ENCODE measurements at places on chromosomes 16 and 17. TPM values are rescaled to one million over a fixed set of nuclear protein-coding genes. Genes with fewer than 3 reads are reported as not detected.
A peak's percentile ranks its signal among the peaks of the same experiment; 100 is the strongest.

- no peak for DNase-seq
- no peaks in the 10 kb centered on the region for H3K36me3 ChIP-seq
- peaks cover 4% of the 10 kb centered on the region for H3K27me3 ChIP-seq
- no peak overlapping the region for H3K4me3 ChIP-seq
Measured at GRCh38 chr16:66369055-66369592, 2.6 kb downstream of the CDH5 start.

GRCh38 chr17:17236295-17237025 is 508 bp downstream of the FLCN start:
- H3K36me3 ChIP-seq, result peaks cover 8% of the 10 kb centered on the region
- DNase-seq, result no peak
- H3K27ac ChIP-seq, result peak overlapping the region; percentile 94
- H3K27me3 ChIP-seq, result no peaks in the 10 kb centered on the region
- peak overlapping the region; percentile 82 for H3K4me3 ChIP-seq

SKAP1 gene
- total RNA-seq, result 88.7 TPM

SLFN14 gene
- total RNA-seq, result not detected

CHST4 gene
- total RNA-seq, result not detected

DNA sequence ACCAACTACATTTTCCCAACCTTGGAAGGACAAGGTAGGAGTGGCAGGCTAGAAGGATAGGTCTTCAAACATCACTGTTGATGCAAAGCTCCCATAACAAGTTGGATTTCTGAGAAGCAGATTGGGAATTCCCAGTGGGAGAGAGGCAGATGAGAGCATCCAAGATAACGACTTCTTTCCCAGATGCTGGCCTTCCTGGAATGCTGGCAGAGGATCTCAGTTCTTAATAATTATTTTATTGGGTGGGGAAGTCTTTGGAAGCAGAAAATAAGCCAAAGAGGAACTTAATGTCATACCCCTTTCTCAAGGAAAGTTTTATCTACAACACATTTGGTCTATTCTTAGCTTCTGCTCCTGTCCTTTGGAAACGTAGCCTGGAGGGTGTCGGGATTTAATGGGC is 64.5 kb downstream of the MPRIP start:
- H3K4me3 ChIP-seq, result no peak overlapping the region
- H3K27me3 ChIP-seq, result no peaks in the 10 kb centered on the region
- H3K4me1 ChIP-seq, result peaks cover 55% of the 10 kb centered on the region
- DNase-seq, result no peak

TNFSF12 gene
- 52.2 TPM for total RNA-seq

DNA sequence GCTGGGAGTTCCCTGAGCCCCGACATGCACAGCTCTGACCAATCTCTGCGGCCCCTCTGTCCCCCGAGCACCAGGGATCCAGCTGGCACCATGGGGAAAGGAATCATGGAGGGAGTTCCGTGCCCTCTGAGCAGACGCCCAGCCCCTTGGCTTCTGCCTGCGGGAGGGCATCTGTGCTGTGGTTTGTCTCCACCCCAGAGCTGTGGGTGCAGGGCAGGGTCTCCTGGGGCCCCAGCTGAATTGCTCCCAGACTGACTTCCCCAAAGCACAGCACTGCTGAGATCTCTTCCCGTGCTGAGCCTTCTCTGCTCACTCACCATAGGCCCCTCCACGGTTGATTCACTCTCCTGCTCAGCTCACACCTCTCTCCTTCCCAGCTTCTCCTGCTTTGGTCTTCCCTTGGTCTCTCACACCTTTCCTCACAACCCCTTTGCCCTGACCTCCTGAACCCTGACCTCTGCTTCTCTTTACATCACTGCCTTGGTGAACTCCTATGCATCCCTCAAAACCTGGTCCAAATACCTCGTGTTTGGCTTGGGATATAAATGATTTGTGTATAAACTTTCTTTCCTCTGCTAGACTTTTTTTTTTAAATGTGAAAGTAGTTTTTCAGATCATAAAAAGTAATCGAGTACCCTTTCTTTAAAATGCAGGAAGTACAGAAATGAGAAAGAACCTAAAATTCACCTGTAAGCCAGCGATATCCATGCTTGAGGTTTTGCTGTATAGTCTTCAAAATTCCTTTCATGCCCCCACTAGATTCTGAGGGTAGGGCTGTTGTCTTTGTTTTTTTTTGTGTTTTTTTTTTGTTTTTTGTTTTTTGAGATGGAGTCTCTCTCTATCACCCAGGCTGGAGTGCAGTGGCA is 265.3 kb downstream of the SEC14L1 start:
- DNase-seq, result peak; percentile 26
- H3K27ac ChIP-seq, result peak overlapping the region; percentile 87
- H3K4me1 ChIP-seq, result peaks cover 97% of the 10 kb centered on the region
- no peaks in the 10 kb centered on the region for H3K27me3 ChIP-seq
- peak overlapping the region; percentile 59 for H3K4me3 ChIP-seq
- H3K36me3 ChIP-seq, result peaks cover 14% of the 10 kb centered on the region

PAGR1 gene
- 44.9 TPM for total RNA-seq

GRCh38 chr16:28859326-28859725 is 4.3 kb upstream of the SH2B1 start:
- H3K27me3 ChIP-seq, result no peaks in the 10 kb centered on the region
- no peak overlapping the region for H3K27ac ChIP-seq
- H3K4me1 ChIP-seq, result peaks cover 14% of the 10 kb centered on the region
- no peak overlapping the region for H3K4me3 ChIP-seq
- no peak for DNase-seq
- no peaks in the 10 kb centered on the region for H3K36me3 ChIP-seq

DNA sequence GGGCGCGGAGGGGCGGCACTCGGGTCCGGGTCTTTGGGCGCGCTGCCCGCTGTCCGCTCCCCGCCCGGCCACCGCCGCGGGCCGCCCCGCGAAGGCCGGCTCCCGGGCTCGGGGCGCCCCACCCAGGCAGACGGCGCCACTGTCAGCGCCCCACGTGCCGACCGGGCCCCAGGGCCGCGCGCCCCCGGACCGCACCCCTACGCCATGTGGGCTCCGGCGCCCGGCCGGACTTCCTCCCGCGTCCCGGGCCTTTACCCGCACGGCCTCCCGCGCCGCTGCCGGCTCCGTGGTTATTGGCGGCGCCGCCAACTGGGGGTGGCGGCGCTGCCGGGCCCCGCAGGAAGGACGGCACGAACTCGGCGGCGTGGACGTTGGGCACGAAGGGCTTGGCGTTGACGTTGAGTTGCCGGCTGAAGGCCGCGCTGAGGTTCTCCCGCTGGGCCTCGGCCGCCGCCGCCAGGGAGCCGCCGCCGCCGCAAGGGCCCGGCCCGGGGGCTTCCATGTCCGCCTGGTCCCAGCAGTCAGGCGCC is 577 bp downstream of the GSPT1 start:
- peak overlapping the region; percentile 72 for H3K27ac ChIP-seq
- DNase-seq, result peak; percentile 39
- no peaks in the 10 kb centered on the region for H3K36me3 ChIP-seq

TBC1D16 gene
- 1.8 TPM for total RNA-seq

NECAB2 gene
- not detected for total RNA-seq

DNA sequence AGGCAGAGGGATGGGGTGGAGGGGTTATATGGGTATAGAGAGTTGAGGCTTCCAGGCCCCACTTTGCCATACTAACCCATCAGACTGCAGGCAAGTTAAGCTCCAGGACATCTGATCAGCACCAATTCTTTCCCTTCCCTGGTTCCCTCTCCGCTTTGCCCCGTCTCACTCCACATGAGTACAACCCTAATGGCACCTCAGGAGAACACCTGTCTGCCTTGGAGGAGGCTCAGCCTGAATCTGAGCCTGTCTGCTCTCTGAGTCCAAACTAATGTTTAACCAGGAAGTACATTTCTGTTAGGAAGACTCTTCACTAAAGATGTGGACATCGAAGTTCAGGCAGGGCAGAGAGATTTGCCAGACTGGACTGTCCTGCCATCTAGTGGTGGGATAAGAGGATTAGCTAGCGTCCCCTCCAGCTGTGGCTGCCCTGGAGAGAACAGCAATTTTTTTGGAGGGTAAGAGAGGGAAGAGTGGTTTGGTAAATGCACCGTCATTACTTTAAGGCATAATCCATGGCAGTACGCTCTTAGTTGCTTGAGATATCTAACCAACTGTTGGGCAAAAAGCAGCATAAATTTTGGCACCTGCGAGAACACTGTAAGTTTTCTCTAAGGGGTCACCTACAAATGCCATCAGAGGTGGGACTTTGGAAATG is 29.2 kb upstream of the LRRC75A start:
- no peaks in the 10 kb centered on the region for H3K36me3 ChIP-seq
- H3K27me3 ChIP-seq, result no peaks in the 10 kb centered on the region
- peaks cover 3% of the 10 kb centered on the region for H3K4me1 ChIP-seq
- no peak overlapping the region for H3K27ac ChIP-seq

RASD1 gene
- total RNA-seq, result 0.86 TPM

MT1F gene
- 12.9 TPM for total RNA-seq

GRCh38 chr16:81350306-81350615 is 35.5 kb downstream of the GAN start:
- H3K27ac ChIP-seq, result no peak overlapping the region
- DNase-seq, result no peak
- peaks cover 4% of the 10 kb centered on the region for H3K36me3 ChIP-seq
- no peaks in the 10 kb centered on the region for H3K27me3 ChIP-seq
- no peak overlapping the region for H3K4me3 ChIP-seq

- no peaks in the 10 kb centered on the region for H3K27me3 ChIP-seq
- H3K27ac ChIP-seq, result no peak overlapping the region
- no peak overlapping the region for H3K4me3 ChIP-seq
- DNase-seq, result no peak
Measured at GRCh38 chr17:13736916-13737315, 135.2 kb upstream of the HS3ST3A1 start.

DNA sequence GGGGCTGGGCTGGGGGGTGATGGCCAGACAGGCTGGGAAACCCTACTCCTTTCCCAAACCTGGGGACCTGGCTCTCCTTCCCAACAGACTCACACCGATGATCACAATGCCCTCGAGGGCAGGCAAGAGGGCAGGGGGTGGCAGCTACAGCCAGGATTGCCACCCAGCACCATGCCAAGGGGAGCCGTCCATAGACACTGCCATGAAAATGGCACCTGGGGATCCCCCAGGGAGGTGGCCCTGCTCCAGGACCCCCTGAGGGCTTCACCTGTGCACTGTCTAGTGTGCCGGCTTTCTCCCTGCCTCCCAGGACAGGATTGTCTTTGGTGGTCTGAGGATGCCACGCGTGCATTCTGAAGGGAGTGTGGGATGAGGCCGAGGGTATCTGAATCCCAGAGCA is 24.6 kb downstream of the RPH3AL start:
- peaks cover 26% of the 10 kb centered on the region for H3K4me1 ChIP-seq
- H3K27me3 ChIP-seq, result no peaks in the 10 kb centered on the region
- no peak overlapping the region for H3K4me3 ChIP-seq
- no peak overlapping the region for H3K27ac ChIP-seq
- DNase-seq, result no peak

DNA sequence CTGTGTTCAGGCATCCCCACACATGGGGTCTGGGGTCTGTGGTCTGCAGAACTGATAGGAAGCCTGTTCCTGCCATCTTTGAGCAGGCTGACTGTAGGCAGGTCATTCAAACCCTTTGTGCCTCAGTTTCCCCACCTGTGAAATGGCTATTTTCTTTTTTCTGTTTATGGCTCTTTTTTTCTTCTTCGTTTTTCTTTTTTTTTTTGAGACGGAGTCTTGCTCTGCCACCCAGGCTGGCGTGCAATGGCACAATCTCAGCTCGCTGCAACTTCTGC is 72.5 kb downstream of the ABCC6 start:
- H3K27me3 ChIP-seq, result no peaks in the 10 kb centered on the region
- no peaks in the 10 kb centered on the region for H3K36me3 ChIP-seq
- H3K27ac ChIP-seq, result no peak overlapping the region
- no peak for DNase-seq

HOXB8 gene
- total RNA-seq, result not detected

- no peaks in the 10 kb centered on the region for H3K36me3 ChIP-seq
- no peak for DNase-seq
- no peaks in the 10 kb centered on the region for H3K27me3 ChIP-seq
- H3K4me3 ChIP-seq, result no peak overlapping the region
- no peak overlapping the region for H3K27ac ChIP-seq
Measured at GRCh38 chr16:9976601-9977000, 205.6 kb downstream of the GRIN2A start.

DNA sequence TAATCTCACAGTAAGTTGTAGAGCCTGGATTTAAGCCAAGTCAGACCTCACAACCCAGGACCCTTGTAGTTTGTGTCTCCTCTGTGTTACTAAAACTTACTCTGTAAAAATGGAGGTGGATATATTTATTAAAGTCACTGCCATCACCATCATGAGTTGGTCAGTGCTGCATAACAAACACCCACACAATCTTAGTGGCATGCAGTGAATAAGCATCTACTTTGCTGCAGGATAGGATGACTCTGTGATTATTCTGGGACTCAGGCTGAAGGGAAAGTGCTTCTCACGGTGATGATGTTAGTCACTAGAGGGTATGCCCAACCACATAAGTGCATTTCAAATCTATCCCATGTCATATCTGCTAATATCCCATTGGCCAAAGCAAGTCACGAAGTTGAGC is 398.7 kb downstream of the XYLT1 start:
- H3K27ac ChIP-seq, result no peak overlapping the region
- H3K36me3 ChIP-seq, result no peaks in the 10 kb centered on the region
- DNase-seq, result no peak
- H3K4me3 ChIP-seq, result no peak overlapping the region

DNA sequence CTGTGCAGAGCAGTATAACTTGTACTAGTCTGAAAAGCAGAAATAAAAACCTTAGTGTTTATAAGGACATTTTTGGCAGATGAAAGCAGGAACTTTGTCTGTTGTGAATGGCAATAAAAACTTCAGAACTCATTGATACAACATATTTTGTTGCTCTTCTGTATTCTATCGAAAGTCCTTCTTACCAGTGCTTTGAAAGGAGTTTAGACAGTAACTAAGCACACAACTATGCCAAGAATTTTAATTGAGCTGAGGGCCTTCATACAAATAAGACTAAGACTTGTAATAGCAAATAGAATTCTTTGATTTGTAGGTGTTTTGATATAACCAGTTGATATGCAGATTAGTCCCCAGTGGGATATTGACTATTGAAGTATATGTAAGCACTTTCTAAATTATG is 308.4 kb downstream of the ZFHX3 start:
- H3K4me1 ChIP-seq, result no peaks in the 10 kb centered on the region
- H3K27ac ChIP-seq, result no peak overlapping the region
- DNase-seq, result no peak
- H3K36me3 ChIP-seq, result no peaks in the 10 kb centered on the region

ARL4D gene
- 1.5 TPM for total RNA-seq

HAS3 gene
- 2.7 TPM for total RNA-seq

Measured in CD4-positive, alpha-beta memory T cell (primary cell).